ENCODE measurements at places on chromosomes 12 and 14. TPM values are rescaled to one million over a fixed set of nuclear protein-coding genes. Genes with fewer than 3 reads are reported as not detected.

Gene ERP27
- 0.88 TPM for total RNA-seq

- H3K27me3 ChIP-seq, result no peaks in the 10 kb centered on the region
- H3K4me1 ChIP-seq, result no peaks in the 10 kb centered on the region
- H3K27ac ChIP-seq, result no peak overlapping the region
- H3K4me3 ChIP-seq, result no peak overlapping the region
Measured at GRCh38 chr14:65321370-65321875, 91.1 kb upstream of the FUT8 start.

- peaks cover 5% of the 10 kb centered on the region for H3K4me1 ChIP-seq
- H3K4me3 ChIP-seq, result no peak overlapping the region
- no peaks in the 10 kb centered on the region for H3K27me3 ChIP-seq
Measured at GRCh38 chr12:47066278-47067025, 13.0 kb upstream of the PCED1B start.

Gene C12orf50
- 0.11 TPM for total RNA-seq

DNA sequence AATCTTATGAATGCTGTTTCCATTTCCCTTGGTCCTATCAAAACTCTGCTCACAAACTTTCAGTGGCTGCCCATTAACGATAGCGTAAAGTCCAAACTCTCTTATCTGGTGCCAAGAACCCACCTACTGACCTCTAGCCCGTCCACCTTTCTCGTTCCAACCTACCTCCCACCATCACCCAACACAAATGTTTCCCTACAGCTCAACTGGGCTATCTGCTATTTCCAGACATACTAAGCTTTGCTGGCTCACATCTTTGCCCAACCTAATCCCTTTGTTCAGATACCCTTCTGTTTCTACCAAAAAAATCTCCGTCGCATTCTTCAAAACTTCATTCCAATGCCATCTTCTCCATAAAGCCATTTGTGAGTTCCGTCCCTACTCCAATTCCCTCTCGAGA lies 7.6 kb upstream of the NOP2 start:
- no peak for DNase-seq
- H3K27me3 ChIP-seq, result no peaks in the 10 kb centered on the region
- H3K27ac ChIP-seq, result no peak overlapping the region
- no peak overlapping the region for H3K4me3 ChIP-seq
- H3K4me1 ChIP-seq, result no peaks in the 10 kb centered on the region

GRCh38 chr12:34396006-34396860 lies 373.9 kb downstream of the ALG10 start:
- H3K4me3 ChIP-seq, result no peak overlapping the region
- no peaks in the 10 kb centered on the region for H3K36me3 ChIP-seq
- no peak overlapping the region for H3K27ac ChIP-seq
- no peak for DNase-seq
- no peaks in the 10 kb centered on the region for H3K4me1 ChIP-seq

Gene TGM1
- total RNA-seq, result 2.8 TPM

DNA sequence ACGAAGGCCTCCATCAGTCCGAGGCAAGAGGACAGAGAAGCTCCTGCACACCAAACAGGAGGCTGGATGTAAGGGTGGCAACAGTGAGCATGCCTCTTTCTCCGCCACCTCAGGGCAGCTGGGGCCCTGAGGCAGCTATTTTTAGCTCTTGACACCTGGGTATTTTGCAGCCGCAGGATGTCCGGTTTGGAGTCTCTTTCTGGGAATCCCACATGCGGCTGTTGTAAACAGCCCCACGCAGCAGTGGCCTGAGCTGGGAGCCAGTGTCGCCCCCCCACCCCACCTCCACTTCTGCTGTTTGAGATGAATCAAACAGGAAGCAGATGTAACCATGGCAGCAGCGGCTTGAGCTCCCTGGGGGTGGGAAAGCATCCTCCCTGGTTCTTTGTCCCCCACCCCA lies 11.7 kb downstream of the HDAC7 start:
- DNase-seq, result peak; percentile 36
- H3K36me3 ChIP-seq, result no peaks in the 10 kb centered on the region
- H3K4me3 ChIP-seq, result no peak overlapping the region
- H3K27me3 ChIP-seq, result no peaks in the 10 kb centered on the region
- H3K27ac ChIP-seq, result peak overlapping the region; percentile 94

DNA sequence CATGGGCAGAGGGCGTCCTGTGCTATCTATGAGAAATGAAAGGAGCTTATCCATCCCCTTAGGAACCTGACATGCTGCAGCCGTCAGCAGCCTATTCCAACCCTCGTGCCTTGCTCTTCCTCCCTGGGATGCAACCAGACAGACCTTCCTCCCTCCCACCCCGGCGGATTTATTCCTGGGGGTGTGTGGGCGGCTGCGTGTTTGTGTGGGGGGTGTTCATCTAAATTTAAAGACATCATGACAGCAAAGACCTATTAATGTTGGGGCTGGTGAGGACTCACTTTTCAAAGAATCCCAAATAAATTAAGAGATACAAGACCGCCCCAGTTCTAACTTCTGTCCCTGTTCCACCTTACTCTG lies 52.0 kb downstream of the WSCD2 start:
- no peak for DNase-seq
- H3K4me1 ChIP-seq, result peaks cover 54% of the 10 kb centered on the region
- H3K4me3 ChIP-seq, result no peak overlapping the region
- no peaks in the 10 kb centered on the region for H3K36me3 ChIP-seq
- H3K27me3 ChIP-seq, result no peaks in the 10 kb centered on the region

GRCh38 chr12:92186038-92186470 lies 40.4 kb upstream of the BTG1 start:
- H3K36me3 ChIP-seq, result no peaks in the 10 kb centered on the region
- no peak for DNase-seq
- no peaks in the 10 kb centered on the region for H3K4me1 ChIP-seq
- no peak overlapping the region for H3K4me3 ChIP-seq
- no peaks in the 10 kb centered on the region for H3K27me3 ChIP-seq
- no peak overlapping the region for H3K27ac ChIP-seq

- H3K36me3 ChIP-seq, result no peaks in the 10 kb centered on the region
- DNase-seq, result no peak
- no peaks in the 10 kb centered on the region for H3K4me1 ChIP-seq
- no peak overlapping the region for H3K27ac ChIP-seq
- no peaks in the 10 kb centered on the region for H3K27me3 ChIP-seq
Measured at GRCh38 chr12:88471331-88472045, 108.8 kb downstream of the KITLG start.

All from thyroid gland (tissue), 4 donors.